Stimulated activated CD4-positive, alpha-beta T cell treated with anti-CD3 and anti-CD28 coated beads, Interleukin-4, amount 100 ng/mL, for 4 hours (primary cell): ENCODE measurements at places on chromosomes 5 and 9.

DNA sequence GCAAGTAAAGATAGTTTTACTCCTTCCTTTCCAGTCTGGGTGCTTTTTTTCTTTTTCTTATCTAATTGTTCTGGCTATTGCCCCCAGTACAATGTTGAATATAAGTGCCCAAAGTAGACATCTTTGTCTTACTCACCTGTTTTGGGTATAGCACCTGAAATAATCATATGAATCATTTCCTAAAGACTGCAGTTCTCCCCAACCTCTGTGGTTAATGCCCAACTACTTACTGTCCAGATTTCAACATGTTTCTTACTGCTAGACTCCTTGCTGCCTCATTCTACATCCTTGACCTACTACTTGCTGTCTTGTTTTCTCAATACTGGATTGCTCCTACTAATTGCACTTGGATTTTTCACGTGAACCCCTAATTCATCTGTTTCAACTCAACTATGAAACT lies 8.8 kb upstream of the HSDL2 start:
- no peak for DNase-seq

- no peak for DNase-seq
Observed at GRCh38 chr5:31372124-31372523, 159.8 kb downstream of the DROSHA start.

DNA sequence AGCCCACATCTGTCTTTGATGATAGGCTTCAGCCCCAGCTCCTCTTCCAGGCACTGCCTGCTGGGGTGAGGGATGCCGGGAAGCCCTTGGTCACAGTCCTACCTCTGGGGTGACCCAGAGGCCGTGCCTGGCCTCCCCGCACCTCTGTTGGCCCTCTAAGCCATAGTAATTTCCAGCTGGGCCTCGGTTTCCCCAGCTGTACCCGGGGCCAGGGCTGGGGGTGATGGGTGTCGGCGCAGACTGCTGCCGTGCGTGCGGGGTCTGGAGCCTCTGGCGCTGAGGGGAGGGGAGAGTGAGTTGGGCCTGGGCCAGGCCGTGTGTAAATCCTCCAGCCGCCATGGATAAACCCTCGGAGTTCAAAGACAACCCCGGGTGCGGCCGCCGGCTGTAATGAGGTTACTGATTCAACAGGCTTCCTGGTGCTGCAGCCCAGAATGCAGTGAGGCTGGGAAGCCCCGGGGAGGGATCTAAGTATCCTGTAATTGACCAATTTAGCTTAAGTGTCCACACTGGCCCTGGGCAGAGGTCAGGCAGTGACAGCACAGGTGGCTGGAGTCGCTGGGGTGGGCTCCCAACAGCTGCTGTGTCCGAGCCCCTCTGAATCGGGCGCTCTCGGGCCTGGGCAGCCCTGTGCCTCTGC lies 7.1 kb downstream of the RXRA start:
- no peak for DNase-seq

- DNase-seq: no peak
Observed at GRCh38 chr5:148626081-148626613, 28.2 kb downstream of the HTR4 start.

- no peak for DNase-seq
Observed at GRCh38 chr9:38401994-38402393, 9.5 kb downstream of the ALDH1B1 start.

DNA sequence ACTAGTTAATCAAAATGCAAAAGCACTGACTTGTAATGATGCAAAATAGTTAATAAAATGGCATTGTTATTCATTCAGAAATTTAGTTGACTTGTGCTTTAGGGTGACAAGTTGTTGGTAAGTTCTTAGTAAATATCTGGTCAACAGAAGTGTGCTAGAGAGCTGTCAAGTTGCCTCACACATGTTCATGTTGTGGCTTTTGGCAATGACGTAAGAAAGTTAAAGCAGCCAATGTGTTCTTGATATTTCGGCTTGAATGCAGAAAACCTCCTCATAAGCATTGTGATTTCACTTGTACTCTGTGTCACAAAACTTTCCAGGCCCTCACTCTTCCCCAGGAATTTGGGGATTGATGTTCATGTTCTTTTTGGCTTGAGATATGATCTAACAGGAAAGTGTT lies 626.7 kb downstream of the PRR16 start:
- no peak for DNase-seq

- no peak for DNase-seq
Observed at GRCh38 chr9:14962193-14962882, 52.1 kb upstream of the FREM1 start.

DNA sequence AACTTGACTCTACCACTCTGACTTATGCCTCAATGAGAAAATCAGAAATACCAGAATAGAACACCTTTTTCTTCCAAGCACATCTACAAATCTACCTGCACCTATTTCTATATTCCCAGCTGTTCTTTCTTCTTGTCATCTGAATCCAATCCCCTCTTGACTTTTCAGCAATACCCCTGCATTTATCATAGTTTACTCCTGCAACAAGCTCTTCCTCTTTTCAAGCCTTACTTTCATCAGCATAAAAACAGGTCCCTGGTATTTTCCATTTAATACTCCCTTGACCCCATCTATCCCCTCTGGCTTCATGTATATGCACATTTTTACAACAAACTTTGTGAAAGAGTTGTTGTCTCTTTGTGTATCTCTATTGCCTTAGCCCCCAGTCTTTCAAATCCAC lies 3.1 kb downstream of the GEMIN5 start:
- DNase-seq: no peak

- no peak for DNase-seq
Observed at GRCh38 chr5:132480893-132481595, 9.5 kb downstream of the IRF1 start.

GRCh38 chr5:132094393-132095076 lies 20.9 kb downstream of the CSF2 start:
- DNase-seq: no peak
